ENCODE measurements at places on chromosomes 1 and 21. TPM values are rescaled to one million over a fixed set of nuclear protein-coding genes. Genes with fewer than 3 reads are reported as not detected.

Gene TMPRSS3
- polyA plus RNA-seq, result not detected

Gene SH3BGR
- 5.7 TPM for polyA plus RNA-seq

Gene SLC22A15
- 5.7 TPM for polyA plus RNA-seq

DNA sequence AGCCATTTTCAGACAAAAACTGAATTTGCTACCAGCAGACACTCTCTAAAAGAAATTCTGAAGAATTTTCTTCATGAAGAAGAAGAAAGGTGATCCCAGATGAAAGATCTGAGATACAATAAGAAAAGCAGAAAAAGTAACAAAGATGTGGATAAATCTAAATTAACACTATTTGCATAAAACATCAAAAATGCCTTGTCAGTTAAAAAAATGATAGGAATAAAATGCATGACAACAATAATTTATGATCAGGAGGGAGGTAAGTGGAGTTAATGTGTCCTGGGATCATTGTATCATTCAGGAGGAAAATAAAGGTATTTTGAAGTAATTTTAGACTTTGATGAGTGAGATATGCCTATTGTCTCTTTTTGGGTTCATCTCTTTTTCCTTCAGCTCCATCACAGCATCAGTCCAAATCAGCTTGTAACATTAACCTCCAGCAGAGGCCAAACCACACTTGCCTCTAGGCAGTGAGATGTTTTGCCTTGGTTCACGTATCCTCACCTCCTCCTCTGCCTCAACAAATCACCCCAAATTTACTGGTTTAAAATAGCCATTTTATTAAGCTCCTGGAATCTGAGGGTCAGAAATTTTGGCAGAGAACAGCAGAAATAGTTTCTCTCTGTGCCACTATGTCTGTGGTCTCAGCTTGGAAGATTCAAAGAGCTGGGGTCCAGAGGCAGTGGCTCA, 76.9 kb upstream of the HIVEP3 start:
- no peak for DNase-seq

GRCh38 chr1:219759095-219759494, 146.2 kb upstream of the ZC3H11B start:
- DNase-seq, result no peak

DNA sequence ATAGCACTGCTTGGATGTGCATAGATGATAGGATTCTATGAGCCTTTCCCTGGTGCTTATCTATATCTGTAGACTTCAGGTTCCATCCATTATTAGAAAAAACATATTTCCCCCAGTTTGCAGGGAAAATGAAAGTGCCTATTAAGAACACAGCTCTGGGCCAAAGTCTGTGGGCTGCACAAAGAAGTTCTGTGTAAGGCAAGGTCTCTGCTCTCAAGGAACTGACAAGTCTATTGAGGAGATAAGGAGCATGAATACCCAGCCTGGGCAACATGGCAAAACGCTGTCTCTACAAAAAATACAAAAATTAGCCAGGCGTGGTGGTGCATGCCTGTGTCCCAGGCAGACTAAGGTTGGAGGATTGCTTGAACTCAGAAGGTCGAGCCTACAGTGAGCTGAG, 22.3 kb upstream of the SDE2 start:
- DNase-seq, result no peak

DNA sequence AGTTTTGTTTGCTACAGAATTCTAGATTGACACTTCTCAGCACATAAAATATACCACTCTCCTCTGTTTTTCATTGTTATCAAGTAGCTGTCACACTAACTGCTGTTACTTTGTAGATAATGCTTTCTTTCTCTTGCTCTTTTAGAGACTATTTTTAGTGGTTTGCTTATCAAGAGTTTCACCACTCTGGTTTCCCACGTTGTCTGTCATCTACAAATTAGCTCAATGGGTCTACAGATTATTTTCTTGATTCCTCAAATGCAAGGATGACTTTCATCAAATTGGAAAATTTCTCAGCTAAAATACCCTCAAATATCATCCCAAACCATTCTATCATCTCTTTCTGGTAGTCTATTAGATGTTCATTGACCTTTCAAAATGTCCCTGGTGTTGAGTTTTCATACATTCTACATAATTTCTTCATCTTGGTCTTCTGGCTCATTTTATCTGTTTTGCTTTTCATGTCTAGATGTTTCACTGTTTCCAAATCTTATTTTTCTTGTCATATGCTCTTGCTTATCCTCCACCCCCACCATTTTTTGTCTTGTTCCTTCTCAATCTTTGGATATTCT, 122.5 kb downstream of the TRIM33 start:
- no peak for DNase-seq

GRCh38 chr1:96411006-96411405, 310.6 kb upstream of the PTBP2 start:
- no peak for DNase-seq

- DNase-seq, result no peak
Measured at GRCh38 chr21:40623528-40623927, 223.4 kb downstream of the DSCAM start.
